ENCODE measurements at places on chromosomes 1 and 21. TPM values are rescaled to one million over a fixed set of nuclear protein-coding genes. Genes with fewer than 3 reads are reported as not detected.

DNA sequence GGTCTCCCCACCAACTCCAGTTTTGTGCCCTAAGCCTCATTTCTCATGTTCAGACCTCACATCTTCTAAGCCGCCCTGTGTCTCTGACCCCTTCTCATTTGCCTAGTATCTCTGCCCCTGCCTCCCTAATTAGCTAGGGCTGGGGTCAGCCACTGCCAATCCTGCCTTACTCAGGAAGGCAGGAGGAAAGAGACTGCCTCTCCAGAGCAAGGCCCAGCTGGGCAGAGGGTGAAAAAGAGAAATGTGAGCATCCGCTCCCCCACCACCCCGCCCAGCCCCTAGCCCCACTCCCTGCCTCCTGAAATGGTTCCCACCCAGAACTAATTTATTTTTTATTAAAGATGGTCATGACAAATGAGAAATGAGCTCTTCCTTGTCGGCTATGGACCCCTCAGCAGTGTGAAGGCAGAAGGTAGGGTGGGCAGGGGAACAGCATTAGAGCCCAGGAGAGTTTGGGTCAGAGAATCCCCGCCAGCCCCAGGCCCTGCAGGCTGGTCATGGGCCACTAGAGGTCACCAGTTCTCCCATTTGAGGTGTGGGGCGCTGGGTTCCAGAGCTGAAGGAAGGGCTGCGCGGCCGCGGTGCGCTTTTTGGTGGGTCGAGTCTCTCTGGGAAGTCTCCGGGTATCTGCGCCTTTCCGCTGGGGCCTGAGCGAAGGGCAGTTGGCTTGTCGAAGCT is 11.5 kb downstream of the ADAMTSL4 start:
- DNase-seq: no peak

DNA sequence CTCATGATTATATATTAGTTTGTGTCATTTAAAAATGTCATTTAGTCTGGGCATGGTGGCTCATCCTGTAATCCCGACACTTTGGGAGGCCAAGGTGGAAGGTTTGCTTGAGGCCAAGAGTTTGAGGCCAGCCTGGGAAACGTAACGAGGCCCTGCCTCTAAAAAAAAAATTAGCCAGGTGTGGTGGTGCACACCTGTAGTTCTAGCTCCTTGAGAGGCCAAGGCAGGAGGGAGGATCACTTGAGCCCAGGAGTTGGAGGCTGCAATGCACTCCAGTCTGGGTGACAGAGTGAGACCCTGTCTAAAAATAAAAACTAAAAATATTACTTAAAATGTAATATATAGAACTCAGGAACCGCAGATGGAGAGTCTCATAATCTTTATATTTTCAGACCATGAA is 34.6 kb downstream of the RUNX3 start:
- DNase-seq: peak; percentile 9

DNA sequence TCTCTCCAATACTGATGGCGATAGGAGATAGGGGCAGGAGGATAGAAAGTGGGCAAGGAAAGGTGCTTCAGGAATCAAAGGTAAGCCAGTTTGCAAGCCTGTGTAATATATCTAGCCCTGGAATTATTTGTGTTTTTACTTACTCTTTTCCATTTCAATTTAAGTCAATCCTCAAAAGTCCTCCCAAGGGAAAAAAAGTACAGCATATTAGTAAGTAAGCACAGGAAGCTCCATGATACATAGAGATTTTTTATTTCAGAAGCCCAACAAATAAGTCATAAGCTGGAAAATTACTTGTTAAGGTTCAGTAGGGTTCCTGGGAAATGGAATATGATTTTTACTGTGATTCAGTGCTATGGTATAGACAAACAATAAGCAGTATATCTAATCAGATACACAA is 337.7 kb upstream of the DUSP10 start:
- DNase-seq: no peak

DNA sequence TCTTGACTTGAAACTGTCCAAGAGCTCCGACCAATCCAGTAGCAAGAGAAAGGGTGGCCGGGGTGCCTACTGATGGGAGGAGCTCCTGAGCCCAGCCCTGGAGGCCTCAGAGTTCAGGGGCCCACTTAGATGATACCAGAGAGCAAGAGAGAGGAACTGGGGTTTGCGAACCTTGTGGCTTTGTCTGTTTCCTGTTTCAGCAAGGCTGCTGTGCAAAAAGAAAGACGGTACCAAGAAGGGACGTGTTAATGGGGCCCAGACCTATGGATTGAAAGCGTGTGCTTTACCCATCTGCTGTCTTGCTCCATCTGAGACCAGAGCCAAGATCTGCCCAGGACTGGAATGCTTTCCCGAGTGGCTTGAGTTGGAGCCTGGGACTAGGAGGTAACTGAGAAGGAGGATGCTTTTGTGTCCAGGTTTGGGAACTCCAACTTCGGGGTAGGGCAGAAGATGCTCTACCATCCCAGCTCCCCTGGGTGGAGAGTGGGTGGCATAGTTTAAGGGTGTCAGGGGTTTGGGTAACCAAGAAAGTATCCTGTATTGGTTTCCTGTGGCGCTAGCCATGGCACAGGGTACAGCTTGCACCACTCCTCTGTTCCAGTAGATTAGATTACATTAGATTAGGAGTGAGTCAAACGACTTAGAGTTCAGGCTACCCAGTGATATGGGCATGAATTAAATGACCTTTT is at the start of gene TRAF3IP3:
Gene TRAF3IP3 (plus strand): TSS at position 128 of the 689 bp plus-strand sequence. CDS start 3,987 bp downstream, outside the sequence.
- DNase-seq: no peak

GRCh38 chr1:192901500-192901899 is 92.7 kb downstream of the RGS2 start:
- DNase-seq: no peak

DNA sequence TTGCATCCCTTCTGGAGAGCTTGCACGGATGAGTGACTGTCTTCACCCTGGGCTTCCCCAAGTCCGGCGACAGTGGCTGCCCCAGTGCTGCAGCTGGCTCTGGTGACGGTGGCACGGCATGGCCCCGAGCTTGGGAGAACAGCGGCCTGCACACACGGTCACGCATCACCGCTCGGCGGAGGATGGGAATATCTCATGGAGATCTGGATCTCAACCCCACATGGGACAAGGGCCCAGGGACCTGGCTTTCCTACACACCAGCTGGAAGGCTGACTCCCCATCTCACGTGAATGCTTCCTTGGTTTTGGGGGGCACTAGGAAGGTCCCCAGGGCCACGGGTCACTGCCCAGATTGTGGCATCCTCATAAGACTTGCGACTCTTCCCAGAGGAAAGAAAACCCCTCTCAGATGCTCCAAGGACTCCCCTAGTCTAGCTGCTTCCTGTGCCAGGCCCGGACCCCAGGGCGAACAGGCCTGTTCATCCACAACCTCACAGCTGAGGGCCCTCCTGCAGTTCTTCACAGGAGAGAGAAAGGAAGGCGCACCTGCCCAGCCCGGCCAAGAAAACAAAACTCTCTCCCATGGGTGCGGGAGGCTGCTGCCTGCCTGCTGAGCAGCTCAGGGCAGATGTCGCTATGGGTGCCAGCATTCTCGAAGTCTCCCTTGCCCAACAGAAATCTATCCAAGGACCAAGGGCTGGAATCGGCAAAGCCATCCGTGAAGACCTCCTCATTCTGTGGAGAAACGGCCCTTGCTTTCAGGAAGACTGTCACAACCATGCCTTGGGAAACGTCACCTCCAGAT is 9.9 kb downstream of the CFAP410 start:
- DNase-seq: no peak

DNA sequence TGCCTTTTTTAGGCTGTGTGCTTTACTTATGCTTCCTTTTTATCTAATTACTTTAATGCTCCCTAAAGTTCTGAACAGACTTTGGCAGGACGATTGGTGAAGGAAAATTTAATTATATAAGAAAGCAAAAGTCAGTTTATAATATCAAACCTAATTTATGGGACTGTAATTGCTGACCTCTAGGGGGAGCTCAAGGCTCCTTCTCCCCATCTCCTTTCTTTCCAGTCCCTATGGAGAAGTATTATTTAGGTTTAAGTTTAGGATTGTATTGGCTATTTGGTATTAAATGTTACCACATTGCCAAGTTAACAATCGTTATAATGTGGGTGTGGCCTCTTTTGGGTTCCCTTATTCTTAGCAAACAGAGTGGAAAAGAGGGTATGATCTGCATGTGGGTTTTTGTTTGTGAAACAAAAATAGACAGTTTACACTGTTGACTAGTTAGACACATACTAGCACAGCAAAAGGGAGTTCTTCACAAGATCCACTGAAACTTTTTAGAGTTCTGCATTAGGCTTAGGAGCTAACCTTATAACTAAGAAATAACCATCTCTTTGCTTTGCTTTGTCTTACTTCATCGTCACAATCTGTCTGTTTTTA is 48.2 kb upstream of the TNFSF4 start:
- no peak for DNase-seq

- no peak for DNase-seq
These were observed 176.8 kb downstream of the ZP4 start for GRCh38 chr1:237713916-237714315.

GRCh38 chr1:121538943-121539575 is 354.3 kb downstream of the SRGAP2C start:
- DNase-seq: no peak

DNA sequence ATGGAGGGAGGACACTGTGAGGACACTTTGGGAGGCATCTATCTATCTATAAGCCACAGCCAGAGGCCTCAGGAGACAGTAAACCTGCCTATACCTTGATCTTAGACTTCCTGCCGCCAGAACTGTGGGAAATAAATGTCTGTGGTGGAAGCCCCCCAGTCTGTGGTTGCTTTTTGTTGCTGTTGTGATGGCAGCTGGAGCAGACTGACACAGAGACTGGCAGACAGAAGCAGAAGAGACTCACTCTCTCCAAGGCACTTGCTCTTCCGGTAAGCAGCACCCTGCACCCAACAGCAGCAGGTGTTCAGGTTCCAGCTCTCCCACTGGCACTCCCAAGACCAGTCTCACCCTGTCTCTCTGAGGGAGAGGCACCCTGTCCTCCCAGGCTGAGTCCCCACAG is 297.6 kb downstream of the TTLL7 start:
- DNase-seq: no peak

GRCh38 chr1:230791986-230792564 is 44.9 kb downstream of the CAPN9 start:
- no peak for DNase-seq

DNA sequence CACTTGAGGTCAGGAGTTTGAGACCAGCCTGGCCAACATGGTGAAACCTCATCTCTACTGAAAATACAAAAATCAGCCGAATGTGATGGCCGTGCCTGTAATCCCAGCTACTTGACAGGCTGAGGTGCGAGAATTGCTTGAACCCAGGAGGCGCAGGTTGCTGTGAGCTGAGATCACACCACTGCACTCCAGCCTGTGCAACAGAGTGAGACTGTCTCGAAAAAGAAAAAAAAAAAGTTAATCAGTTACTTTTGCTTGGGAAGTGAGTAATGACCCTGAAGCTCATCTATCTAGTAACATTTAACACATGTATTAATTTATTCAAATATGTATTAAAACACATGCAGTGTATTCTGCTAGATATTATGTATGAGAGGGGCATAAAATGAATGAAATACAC is 49.4 kb downstream of the ZNF326 start:
- no peak for DNase-seq

- no peak for DNase-seq
These were observed 83.0 kb upstream of the ATF3 start for GRCh38 chr1:212525479-212526110.

GRCh38 chr1:182761396-182762395 is 27.9 kb upstream of the NPL start:
- no peak for DNase-seq

DNA sequence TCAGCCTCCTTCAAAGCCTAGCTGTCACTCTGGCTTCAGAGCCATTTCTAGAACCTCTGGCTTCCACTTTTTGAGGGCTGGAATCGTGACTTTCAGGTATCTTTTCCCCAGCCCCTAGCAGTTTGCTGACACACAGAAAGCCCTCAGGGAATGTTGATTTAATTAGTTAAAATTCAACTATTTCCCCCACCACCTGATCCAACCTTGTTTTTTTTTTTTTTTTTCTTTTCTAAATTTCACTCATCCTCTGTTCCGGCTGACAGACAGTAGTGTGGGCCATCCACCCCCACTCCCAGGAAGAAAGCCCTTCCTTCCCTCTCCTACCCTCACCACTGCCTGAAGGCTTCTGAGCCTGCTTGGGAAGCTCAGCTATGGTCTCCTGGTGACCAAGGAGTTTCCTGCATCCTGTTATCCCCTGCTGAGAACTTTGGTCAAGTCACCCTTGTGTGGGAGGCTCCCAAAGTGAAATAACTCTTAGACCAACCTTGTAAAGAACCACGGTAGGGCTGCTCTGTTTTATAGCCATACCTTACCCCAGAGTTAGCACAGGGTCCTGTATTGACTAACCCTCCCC is 29.4 kb downstream of the KCNJ6 start:
- no peak for DNase-seq

- DNase-seq: no peak
These were observed 3.1 kb upstream of the PGBD5 start for GRCh38 chr1:230429067-230429735.

The AK5 gene
- total RNA-seq: 0.84 TPM
